Stromal cell of bone marrow (primary cell): ENCODE measurements at places on chromosomes 1 and 21.

DNA sequence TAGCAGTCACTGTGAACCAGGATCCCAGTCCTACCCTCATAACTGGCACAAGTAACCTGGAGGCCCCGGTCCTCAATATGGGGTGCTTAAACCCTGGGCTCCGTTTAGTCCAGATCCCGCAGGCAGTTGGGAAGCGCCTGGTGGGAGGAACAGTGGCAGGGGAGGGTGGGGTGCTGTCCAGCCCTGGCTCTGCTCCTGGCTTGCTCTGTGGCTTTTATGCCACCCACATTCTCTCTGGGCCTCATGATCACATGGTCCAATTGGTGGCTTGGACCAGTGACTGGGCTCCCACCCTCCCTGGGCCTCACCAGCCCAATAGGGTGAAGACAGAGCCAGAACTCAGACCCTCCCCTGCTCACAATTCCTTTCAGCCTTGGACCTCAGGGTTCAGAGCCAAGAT is 2.9 kb downstream of the CD164L2 start:
- no peak for DNase-seq

GRCh38 chr1:179183857-179184256 is 45.6 kb downstream of the ABL2 start:
- DNase-seq = no peak

- DNase-seq = no peak
Observed at GRCh38 chr1:89527256-89527655, 2.6 kb downstream of the LRRC8B start.

- DNase-seq = no peak
Observed at GRCh38 chr1:6488602-6489382, 2.7 kb downstream of the PLEKHG5 start.

DNA sequence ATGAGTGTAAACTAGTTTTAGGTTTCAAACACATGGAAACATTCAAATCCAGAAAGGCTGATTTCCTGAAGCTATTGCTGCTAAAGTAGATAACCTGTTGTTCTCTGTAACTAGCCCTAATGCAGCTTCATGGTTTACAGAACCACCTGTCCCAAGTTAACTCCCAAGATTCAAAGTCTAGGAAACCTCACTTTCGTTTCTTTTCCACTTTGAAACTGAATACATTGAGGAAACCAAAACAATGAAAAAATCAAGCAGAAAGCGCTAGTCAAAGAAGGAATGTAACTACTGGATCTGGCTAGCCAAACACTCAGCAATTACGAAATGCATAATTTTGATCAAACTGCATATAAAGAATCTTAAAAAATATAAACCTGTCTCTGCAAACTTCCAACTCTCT is 17.8 kb downstream of the SLC16A1 start:
- no peak for DNase-seq

DNA sequence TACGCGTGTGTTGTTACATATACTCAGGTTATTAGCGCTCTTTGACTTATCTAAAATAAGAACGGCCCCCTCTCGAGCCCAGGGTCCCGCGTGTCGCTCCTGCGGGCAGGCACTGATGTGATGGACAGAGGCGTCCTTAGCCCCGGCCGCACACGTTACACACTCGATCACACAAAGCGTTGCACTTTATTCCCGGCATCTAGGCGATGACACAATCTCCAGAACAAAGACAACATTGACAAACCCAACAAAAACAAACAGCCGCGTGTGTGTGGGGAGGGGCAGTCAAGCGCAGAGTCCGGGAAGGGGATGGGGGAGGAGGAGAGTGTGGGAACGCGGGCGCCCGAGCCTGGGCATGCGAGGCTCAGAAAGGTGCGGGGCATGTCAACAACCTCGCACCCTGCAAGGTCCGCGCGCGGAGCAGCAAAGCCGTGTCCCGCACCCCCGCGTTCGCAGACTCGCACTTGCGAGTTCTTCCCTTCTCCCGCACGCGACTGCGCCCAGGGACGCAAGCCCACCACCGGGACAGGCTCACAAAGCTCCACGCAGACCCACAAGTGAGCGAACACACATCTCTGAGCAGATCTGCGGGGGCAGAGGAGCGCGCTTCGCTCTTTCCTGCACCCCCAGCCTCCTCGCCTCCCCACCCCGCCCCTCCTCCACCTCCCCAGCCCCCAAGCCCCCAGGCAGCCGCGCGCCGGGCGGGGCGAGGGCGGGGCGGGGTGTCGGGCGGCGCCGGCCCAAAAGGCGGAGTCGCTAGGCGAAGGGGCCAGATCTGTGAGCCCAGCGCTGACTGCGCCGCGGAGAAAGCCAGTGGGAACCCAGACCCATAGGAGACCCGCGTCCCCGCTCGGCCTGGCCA is at the start of gene EFNA1:
Gene EFNA1, plus strand, starts transcription at position 772 of the 862 bp plus-strand sequence. CDS start 102 bp downstream, outside the sequence.
- peak; percentile 35 for DNase-seq

- no peak for DNase-seq
Observed at GRCh38 chr1:152879559-152880198, 1.6 kb downstream of the SMCP start.
